Caudate nucleus (tissue), 63 donors: ENCODE measurements at places on chromosomes 7 and 10.
A peak's percentile ranks its signal among the peaks of the same experiment; 100 is the strongest.

DNA sequence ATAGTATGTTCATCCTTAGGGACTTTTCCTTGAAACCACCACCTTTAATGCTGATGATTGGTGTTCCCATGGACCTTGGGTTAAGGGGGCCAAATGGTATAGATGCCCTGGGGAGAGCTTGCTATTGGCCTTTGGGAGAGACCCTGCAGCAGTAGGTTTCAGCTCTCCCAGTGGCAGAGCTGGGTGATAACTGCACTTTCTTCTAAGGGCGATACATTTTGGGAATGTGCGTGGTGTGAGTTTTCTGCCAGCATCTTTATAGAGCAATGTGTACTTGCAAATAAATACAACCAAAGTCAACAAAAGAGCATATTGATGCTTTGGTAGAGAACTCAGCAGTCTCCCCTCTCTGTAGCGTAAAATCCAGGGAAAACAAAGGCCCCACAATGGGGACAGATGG lies 404.1 kb downstream of the PAXIP1 start:
- DNase-seq, result no peak

DNA sequence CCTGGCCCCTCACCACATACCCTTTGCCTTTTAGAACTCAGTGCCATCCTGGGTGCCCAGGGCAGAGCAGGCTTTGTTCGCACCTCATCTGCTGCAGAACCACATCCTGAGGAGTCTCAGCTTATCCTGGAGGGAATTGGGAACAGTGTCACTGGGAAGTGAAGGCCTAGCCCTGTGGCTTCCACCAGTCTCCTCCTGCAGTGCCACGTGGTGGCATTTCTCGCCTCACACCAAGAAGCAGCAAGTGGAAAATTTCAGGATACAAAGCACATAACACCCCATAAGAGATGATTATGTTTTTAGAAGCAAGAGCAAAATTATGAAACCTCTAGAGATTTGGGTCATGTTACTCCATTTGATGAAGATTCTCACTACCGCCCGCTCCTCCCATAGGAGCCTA lies 26.8 kb downstream of the UBE2D4 start:
- no peak for DNase-seq

- DNase-seq, result no peak
Observed at GRCh38 chr7:55491346-55491745, 81.0 kb downstream of the VOPP1 start.

- no peak for DNase-seq
Observed at GRCh38 chr7:112753298-112753697, 36.9 kb downstream of the TMEM168 start.

DNA sequence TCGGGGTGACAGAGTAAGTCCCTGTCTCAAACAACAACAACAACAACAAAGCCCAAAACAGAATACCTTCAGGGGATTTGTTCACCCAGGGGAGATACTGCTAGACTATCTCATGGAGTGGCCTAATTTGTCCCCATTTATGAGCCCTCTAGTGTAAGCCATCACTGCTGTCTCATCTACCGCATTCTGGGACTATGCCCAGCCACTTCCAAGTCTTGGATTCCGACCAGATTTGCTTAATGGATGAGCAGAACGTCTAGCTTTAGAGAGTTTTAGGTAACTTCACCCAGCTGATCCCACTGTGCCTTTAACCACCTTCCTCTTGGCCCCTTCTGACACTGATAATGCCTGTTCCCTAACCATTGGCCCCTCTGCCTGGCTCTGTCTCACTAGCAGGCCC lies 47.1 kb downstream of the PAPSS2 start:
- no peak for DNase-seq

- no peak for DNase-seq
Observed at GRCh38 chr7:4182605-4183300, 499.3 kb upstream of the FOXK1 start.

DNA sequence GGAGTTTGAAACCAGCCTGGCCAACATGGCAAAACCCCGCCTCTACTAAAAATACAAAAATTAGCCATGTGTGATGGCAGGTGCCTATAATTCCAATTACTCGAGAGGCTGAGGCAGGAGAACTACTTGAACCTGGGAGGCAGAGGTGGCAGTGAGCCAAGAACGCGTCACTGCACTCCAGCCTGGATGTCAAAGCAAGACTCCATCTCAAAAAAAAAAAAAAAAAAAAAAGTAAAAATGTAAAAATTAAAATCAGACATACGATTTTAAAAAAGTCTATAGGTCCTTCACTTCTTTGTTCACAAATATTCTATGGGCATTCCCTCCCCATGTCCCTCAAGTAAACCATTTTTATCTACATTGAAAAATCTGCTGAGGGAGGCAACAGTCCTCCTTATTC lies 34.9 kb upstream of the TLL2 start:
- DNase-seq, result no peak

- DNase-seq, result peak; percentile 4
Observed at GRCh38 chr10:32957341-32958084, 517 bp downstream of the ITGB1 start.

DNA sequence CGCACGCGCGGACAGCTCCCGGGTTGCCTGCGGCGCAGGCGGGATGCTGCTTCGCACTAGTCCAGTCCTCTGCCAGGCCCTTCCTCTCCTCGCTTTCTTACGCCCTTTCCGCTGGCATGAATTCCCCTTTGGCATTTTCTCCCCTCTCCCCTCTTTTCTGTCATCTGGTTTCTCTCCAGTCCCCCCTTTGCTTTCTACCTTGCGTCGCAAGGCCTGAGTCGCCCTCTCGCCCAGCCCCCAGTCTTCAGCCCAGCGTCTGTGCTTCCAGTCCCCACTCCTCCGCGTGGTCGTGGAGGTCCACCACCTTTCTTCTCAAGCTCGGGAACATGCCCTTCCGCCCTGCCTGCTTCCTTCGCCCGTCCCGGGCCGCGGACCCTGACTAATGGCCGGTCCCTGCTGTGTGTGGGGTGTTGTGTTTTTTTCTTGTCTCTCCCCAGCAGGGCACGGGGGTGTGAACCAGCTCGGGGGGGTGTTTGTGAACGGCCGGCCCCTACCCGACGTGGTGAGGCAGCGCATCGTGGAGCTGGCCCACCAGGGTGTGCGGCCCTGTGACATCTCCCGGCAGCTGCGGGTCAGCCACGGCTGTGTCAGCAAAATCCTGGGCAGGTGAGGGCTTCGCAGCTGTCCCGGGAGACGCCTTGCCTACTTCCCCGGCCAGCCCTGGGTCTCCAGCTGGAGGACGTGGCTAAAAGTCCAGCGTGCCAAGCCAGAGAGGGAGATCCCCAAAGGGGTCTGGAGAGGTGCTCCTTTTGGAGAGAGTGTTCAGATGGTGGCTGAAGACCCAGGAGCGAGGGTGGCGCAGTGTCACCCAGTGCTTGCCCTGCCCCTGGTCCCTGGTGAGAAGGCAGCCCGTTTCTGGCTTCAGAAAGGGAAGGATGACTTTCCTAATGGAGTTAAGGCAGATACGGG lies 4.2 kb downstream of the PAX2 start:
- DNase-seq, result no peak
